Activated CD4-positive, CD25-positive, alpha-beta regulatory T cell (primary cell): ENCODE measurements at places on chromosomes 13 and 19.

GRCh38 chr19:920051-920864, 3.1 kb downstream of the KISS1R start:
- DNase-seq: peak; percentile 59

DNA sequence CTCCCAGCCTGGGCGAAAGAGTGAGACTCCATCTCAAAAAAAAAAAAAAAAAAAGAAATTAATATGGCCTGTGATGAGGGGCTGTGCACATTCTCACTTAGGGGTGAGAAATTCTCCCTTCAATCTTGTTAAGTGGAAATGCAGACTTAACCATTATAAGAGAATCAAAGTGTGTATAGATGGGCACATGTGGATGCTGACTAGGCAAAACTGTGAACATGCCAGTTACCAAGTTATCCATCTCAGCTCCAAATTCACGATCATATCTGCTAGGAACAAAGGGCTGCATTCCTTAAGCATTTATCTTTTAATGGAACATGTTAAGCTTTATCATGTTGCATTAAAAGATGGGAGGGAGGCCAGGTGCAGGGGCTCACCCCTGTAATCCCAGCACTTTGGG, 4.3 kb downstream of the ZNF560 start:
- DNase-seq: no peak

DNA sequence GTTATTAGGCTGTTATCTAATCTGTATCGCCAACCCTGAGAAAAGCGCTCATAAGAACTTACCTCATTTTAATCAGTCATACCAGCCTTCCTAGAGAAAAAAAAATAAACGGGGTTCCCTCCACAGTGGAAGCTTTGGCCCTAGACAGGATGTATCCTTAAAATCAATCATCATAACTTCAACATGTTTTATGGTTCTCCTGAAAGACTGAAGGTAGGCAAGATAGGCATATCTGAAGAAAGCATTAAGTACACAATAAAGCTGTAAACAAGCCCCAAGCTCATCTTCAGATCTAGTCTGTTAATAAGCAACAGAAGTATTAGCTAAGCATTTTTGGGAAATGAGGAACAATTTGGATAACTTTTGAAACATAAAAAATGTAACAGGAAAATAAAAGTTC, 18.7 kb upstream of the SERP2 start:
- DNase-seq: no peak

GRCh38 chr13:103130681-103131210, 64.5 kb upstream of the SLC10A2 start:
- no peak for DNase-seq

GRCh38 chr13:110685305-110686020, 20.5 kb downstream of the CARS2 start:
- DNase-seq: no peak

DNA sequence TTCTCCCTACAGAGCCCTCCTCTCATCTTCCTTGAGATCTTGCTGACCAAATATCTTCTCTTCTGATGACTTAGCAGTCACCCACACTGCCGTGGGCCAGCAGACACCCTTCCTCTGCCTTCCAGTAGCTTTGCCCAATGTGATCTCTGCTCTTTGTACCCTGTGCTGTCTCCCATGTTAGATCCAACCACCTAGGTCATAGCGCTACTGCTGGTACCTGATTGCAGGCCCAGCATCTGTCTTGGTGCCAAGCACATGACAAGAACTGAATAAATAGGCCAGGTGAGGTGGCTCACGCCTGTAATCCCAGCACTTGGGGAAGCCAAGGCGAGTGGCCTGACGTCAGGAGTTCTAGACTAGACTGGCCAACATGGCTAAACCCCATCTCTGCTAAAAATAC, 149.7 kb downstream of the TM9SF2 start:
- no peak for DNase-seq

DNA sequence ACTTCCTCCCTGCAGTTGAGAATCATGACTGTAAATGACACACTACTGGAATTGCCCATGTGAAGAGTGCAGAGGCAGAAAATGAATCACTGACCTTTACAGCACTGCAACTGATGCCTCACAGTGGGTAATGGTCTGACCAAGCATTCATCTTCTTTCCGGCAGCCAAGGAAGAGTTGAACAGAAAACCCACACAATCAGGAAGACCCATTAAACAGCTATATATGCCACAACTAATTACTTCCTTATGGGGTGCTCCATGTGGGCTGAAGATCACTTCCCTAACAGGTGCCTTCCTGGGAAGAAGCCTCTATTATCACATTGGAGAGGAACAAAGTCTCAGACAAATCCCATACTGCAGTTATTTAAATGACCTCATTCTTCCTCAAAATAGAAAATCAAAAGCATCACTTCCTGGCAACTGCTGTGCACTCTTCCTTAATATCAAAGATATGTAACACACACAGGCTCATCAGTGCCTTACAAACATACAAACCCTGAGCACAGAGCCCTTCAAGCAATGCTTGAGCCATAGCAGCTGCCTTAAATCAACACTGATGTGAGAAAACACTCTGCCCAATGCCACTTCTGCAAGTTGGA, 45.8 kb downstream of the RUBCNL start:
- no peak for DNase-seq

GRCh38 chr13:43389573-43389972, 366.2 kb downstream of the DNAJC15 start:
- no peak for DNase-seq

- no peak for DNase-seq
Observed at GRCh38 chr19:10991521-10992081, 30.8 kb downstream of the SMARCA4 start.

DNA sequence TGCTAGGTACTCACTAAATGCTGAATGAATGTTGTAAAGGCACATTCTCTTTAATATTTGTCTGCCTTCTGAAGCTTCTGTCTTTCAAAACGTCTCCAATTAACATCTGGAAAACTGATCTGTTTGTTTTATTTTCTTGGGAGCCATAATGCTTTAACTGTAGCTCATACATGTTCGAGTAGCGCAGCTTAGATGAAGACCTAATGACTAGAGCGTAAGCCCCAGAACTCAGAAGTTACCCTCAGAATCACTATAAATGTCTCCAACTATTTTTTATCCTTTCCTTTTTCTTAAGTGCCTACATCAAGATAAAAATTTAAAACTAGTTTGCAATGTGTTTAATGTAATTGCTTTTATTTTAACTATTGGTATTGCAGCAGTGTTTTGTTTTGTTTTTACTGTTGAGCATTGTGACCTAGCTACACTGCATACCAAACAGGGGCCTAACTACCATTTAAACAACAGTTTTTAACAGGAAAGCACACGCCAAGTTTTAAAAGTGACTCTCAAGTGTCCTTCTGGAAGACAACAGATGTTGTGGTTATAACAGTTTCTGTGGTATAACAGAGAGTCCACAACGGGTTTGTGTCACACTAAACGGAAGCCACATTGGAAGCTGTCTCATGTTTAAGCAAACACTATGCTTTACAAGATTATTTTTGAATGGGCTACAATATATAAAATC, 42.0 kb downstream of the MRPL57 start:
- DNase-seq: no peak

DNA sequence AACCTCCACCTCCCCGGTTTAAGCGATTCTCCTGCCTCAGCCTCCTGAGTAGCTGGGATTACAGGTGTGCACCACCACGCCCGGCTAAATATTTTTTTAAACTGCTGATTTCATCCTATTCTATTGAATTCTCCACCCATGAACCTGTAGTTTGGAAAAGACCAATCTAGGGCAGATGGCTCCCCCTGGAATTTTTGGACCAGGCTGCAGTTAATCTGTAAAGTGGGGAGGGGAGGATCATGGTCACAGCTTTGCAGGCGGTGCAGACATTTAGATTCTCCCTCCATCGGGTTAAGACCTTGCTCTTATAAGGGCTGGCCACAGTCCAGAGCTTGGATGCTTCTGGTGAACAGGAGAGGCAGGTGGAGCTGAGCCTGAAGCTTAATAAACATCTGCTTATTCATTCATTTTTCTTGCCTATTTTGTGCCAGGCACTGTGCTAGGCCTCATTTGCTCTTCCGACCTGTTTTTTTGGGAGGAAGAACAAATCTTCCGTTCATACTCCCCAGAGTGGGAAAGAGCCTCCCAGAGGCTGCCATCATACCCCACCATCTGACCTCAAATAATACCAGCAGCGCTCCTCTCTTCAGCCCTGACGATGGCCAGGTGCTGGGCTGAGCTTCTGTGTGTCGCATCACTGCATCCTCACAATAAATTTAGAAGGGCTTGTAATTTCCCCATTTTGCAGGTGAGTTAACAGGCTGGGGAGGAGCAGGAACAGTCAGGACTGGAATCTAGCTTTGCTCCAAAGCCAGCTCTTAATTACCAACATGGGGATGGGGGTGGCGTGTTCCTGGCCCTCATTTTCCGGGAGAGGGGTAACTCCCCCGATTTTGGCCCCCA, 902 bp upstream of the CCDC106 start:
- DNase-seq: no peak

DNA sequence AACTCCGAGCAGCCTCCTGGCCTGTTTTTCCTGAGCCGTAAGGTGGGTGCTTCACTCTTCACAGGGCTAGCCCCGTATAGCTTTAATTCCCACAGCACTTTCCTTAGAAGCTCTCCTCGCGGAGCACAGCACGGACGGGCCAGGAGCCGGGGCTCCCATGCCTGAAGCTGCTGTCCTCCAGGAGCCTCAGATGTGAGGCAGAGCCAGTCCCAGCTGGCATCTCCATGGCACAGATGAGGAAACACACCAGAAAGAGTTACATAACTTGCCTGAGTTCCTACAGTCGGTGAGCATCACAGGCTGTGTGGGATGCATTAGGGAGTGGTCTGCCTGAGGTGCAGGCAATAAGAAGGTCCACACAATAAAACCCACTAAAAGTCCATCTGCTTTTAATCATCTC, 118.5 kb downstream of the ATP8A2 start:
- no peak for DNase-seq

DNA sequence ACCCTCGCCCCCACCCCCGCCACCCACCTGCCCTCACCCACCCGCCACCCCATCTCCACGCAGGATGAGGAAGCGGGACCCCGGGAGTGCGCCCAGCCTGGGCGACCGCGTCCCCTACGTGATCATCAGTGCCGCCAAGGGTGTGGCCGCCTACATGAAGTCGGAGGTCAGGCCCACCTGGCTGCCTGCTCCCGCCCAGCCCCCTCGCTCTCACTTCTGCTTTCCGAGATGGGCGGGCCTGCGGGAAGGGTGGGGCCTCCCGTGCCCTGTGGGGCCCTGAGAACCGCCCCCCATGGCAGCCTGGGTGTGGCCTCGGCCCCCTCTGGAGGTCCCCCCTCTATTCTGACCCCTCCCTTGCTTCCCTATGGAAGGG, 3.1 kb upstream of the SPIB start:
- DNase-seq: no peak

DNA sequence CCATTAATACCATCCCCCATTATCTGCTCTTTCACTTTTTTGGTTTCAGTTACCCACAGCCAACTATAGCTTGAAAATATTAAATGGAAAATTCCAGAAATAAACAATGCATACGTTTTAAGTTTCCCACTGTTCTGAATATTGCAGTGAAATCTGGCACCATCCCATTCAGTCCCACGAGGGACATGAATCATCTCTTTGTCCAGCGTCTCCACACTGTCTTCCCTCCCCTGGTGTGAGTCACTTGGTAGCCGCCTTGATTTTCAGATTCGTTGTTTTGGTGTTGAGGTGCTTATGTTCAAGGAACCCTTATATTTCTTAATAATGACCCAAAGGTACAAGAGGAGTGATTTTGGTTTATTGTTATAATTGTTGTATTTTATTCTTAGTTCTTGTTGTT, 246.1 kb downstream of the DCT start:
- DNase-seq: no peak

GRCh38 chr19:54418930-54419800, 3.9 kb downstream of the TTYH1 start:
- no peak for DNase-seq

GRCh38 chr13:97387890-97388289, 46.1 kb upstream of the RAP2A start:
- no peak for DNase-seq

DNA sequence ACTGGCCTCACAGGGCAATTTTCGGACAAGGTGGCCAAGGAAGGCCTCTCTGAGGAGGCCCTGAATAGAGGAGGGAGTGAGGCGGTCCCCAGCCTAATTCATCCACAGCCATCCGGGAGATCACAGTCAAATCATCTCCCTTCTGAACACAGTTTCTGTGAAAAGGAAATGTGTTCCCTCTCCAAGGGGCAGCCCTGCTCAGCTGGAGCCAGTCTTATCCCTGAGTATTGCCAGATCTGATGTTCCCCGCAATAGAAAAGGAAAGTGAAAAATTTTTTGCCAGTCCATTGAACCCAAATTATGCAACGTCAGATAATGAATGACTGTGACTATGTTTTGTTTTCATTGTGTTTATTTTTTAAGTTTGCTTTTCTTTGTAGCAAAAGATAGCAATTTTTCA, 125.9 kb downstream of the SIPA1L3 start:
- no peak for DNase-seq

DNA sequence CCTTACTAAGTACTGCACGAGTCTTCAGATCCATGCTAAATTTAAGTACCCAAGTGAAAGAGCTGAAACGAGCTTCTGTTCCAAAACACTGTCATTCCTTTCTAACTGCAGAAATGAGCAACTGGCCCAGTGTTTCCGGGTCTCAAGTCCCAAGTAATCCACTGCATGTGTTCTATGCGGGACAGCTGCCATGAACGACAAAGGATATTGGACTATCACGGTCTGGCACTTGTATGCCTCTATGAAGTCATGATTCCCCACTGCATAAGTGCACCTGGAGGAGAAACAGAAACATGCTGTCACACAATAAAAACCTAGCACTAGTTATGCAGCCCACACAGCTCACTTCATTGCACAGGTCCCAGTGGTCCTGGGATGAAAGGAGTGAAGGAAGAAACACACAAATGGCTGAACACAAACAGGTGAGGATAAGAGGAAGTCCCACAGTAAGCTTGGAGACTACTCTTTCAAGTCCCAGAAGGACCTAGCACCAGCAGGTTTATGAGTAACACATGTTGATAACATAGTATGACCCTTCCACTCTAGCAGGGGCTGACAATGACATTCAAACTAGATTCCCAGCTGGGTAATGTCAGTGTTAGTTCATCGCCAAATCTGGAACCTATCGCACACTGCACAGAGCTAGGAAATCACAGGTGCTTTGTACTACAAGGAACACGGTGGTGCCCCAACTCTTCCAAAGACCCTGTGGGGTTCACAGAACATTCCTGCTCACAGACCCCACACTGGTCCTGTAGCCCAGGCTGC, 11.3 kb downstream of the PCID2 start:
- DNase-seq: no peak

DNA sequence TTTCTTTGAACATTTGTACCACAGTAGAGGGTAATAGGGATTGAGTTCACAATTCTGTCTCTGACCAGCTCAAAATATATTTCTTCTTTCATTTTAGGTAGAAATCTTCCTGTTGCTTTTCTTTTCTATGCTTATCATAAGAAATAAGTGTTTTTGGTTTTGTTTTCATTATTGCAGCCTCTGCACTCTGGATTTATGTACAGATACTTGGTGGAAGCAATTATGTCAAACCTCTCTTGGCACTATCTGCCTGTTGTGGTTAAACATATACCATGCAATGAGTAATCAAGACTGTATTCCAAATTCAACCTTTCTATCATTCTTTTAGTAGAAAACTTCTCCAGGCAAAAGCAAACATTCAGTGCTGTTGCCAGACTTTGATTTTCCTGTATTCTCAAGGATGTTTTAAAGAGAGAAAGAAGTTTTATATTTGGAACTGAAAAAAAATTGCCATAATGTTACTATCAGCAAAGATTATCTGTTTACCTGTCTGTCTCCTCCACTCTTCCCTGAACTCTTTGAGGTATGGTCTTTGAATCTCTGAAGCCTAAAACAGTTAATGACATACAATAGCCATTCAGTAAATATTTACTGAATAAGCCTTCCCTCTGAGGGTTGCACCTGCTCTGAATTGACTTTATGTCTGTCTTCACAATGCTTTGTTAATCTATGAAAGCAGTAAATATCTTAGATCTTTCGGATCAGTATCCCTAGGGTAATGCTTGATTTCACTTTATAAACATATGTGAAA, 612.5 kb upstream of the PRR20A start:
- DNase-seq: no peak
